Activated CD4-positive, alpha-beta T cell treated with anti-CD3 and anti-CD28 coated beads, Interleukin-2, amount 10 ng/mL, durations not matched to agents 24 days and 14 days (primary cell): ENCODE measurements at places on chromosomes 1 and 21.

GRCh38 chr1:41898191-41898713 is 20.5 kb downstream of the HIVEP3 start:
- no peaks in the 10 kb centered on the region for H3K36me3 ChIP-seq
- DNase-seq: peak; percentile 95
- no peaks in the 10 kb centered on the region for H3K27me3 ChIP-seq
- H3K4me3 ChIP-seq: peak overlapping the region; percentile 68
- peak overlapping the region; percentile 89 for H3K27ac ChIP-seq
- peaks cover 77% of the 10 kb centered on the region for H3K4me1 ChIP-seq

DNA sequence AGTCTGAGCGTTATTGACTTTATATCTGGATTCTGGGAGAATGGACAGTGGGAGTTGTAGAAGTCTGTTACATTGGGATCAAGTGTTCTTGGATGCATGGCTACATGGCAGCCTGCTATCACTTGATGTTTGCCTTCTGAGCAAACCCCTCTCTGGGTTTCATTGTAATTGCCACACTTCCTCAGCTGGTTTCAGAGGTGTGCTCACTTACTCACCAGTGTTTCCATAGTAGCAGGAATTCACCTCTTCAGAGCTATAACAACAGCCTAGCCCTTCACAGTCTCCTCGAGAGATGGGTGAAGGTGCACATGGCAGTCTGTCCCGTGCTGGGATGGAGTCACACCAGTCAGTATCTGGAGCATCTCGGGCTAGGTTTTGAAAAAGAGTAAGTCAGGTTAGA is 2.6 kb downstream of the ZP4 start:
- no peaks in the 10 kb centered on the region for H3K4me1 ChIP-seq
- H3K4me3 ChIP-seq: no peak overlapping the region
- H3K36me3 ChIP-seq: no peaks in the 10 kb centered on the region
- DNase-seq: no peak
- H3K27me3 ChIP-seq: no peaks in the 10 kb centered on the region
- H3K27ac ChIP-seq: no peak overlapping the region

- peak; percentile 48 for DNase-seq
- H3K27me3 ChIP-seq: peaks cover 7% of the 10 kb centered on the region
- H3K4me3 ChIP-seq: no peak overlapping the region
- no peaks in the 10 kb centered on the region for H3K36me3 ChIP-seq
- H3K27ac ChIP-seq: no peak overlapping the region
Observed at GRCh38 chr1:157466011-157466410, 86.3 kb downstream of the FCRL5 start.

GRCh38 chr1:16048573-16049189 is 5.1 kb downstream of the CLCNKB start:
- peaks cover 9% of the 10 kb centered on the region for H3K27me3 ChIP-seq
- H3K36me3 ChIP-seq: no peaks in the 10 kb centered on the region
- no peak overlapping the region for H3K27ac ChIP-seq

- no peak overlapping the region for H3K27ac ChIP-seq
- H3K27me3 ChIP-seq: peaks cover 47% of the 10 kb centered on the region
- peaks cover 3% of the 10 kb centered on the region for H3K4me1 ChIP-seq
- no peaks in the 10 kb centered on the region for H3K36me3 ChIP-seq
- H3K4me3 ChIP-seq: peak overlapping the region; percentile 79
Observed at GRCh38 chr1:56578138-56578962, 1.0 kb downstream of the PLPP3 start.
